ENCODE measurements at places on chromosomes 1 and 21.

DNA sequence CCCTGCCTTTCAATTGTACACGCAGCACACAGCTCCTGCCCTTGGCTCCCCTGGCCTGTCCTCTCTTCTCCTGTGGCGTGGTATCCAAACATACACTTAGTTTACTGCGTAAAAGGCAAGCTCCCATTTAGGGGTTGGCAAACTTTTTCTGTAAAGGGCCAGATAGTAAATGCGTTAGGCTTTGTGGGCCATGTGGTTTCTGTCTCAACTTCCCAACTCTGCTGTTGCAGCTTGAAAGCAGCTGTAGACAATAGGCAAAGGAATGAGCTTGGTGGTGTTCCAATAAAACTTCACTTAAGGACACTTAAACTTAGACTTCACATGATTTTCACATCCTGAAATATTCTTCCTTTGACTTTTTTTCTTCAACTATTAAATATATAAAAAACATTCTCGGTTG, 63.3 kb downstream of the RHOU start:
- no peak for DNase-seq

DNA sequence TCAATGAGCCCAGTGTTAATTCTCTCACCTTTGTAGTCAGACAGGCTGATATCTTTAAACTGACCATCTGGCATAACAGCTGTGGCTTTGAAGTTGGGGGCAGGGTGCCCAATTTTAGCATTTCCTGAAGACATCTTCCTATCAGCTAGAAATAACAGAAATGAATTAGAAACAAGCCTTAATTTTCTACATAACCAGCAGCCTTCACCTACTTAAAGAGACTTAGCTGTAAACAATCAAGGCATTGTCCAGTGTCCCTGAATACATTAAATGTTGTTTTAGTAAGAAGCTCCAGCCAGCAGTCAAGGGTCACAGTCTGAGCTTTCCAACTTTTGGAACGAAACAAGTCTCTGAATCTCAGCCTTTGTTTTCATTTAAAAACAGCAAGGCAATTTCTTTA, 2.8 kb downstream of the PRDX1 start:
- no peak for DNase-seq

DNA sequence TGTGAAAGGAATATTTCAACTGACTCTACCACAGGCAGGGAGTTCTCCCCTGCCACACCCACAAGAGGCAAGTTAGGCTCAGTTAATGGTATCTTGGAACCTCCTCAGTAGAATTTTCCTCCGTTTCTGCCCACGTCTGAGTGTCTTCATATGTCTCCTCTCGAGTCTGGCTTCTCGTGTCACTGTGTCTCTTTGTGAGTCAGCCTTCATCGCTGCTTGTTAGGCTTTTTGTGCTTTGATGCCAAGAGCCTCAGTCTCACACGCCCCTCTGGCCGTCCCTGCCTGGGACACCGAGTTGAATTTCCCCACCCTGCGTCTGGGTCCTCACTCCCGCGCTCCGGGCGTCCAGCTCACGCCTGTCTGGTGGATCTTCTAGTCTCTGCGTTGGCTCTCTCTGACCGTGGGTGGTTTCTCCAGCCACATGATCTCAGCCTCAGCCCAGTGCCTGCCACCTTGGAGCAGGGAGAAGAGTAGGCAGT, 125.7 kb upstream of the GADD45A start:
- DNase-seq, result no peak

- DNase-seq, result no peak
Observed at GRCh38 chr1:245207056-245207638, 52.4 kb downstream of the KIF26B start.

DNA sequence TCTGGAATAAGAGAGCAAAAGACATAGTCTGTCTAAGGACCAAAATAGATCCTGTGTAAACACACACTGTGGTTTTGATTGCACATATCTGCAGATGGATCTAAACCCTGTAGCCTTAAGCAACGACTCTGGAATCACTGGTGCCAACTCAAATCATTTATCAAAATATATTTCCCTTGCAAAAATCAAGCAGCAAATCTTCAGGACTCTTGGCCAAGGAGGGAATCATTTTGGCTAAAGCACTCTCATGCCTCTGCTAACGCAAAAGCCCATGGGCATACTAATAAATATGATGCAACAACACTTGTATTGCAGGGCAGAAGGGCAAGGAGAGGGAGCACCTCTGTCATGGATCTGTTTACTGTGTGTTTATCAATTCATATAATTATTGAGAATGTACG, 155.4 kb upstream of the DUSP10 start:
- no peak for DNase-seq

GRCh38 chr1:167159782-167160181, 60.9 kb upstream of the POU2F1 start:
- no peak for DNase-seq
